CD4-positive, alpha-beta T cell treated with Interleukin-17A for 1 hour (primary cell): ENCODE measurements at places on chromosomes 11 and 22.

GRCh38 chr11:124728134-124728533 is 11.6 kb upstream of the NRGN start:
- DNase-seq, result no peak

DNA sequence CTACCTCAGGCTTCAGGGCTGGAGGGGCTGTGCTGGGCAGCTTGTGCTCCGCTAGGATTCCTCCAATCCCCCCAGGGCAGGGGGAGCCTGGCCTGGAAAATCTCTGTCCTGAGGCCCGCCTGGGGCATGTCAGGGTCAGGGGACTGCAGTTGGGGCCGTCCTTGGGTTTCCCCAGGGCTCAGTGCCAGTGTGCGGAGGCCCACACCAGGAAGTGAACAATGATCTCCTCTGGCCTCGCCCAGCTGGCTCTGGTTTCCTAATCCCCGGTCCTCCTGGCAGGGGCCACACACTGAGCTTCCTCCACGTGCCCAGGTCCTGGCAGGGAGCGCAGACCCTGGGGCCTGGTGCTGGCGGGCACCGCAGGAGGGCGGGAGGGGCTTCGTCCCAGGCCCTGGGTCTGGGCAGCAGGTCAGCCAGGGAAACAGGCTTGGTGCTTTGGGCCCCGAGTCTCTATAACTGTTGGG is 1.4 kb upstream of the MUC2 start:
- DNase-seq, result no peak

DNA sequence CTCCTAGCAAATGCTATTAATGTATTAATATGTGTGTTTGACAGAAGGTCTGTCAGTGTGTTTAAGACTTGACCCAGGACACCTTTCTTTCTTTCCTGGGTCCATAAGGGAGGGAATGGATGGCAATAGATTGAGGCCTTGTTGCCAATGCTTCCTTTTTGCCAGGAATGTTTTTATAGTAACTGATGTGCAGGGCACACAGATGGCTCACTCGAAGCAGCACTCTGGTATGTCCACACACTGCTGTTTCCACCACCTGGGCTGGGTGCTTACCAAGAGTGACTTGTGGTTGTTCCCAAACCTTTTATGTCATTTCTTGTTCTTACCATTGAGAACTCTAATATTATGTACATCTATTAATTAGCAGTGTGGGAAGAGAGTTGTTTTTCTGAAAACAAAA is 396.9 kb upstream of the SYN3 start:
- DNase-seq, result no peak

DNA sequence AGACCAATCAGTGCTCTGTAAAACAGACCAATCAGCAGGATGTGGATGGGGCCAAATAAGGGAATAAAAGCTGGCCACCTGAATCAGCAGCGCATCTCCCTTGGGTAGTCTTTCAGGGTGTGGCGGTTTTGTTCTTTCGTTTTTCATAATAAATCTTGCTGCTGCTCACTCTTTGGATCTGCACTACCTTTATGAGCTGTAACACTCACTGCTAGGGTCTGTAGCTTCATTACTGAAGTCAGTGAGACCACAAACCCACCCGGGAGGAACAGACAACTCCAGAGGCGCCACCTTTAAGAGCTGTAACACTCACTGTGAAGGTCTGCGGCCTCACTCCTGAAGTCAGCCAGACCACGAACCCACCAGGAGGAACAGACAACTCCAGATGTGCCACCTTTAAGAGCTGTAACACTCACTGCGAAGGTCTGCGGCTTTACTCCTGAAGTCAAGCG is 175.5 kb upstream of the PDGFD start:
- no peak for DNase-seq

- peak; percentile 41 for DNase-seq
These were observed 39.7 kb downstream of the USP35 start for GRCh38 chr11:78228467-78228866.

GRCh38 chr11:112834277-112834755 is 126.9 kb upstream of the NCAM1 start:
- DNase-seq, result no peak

DNA sequence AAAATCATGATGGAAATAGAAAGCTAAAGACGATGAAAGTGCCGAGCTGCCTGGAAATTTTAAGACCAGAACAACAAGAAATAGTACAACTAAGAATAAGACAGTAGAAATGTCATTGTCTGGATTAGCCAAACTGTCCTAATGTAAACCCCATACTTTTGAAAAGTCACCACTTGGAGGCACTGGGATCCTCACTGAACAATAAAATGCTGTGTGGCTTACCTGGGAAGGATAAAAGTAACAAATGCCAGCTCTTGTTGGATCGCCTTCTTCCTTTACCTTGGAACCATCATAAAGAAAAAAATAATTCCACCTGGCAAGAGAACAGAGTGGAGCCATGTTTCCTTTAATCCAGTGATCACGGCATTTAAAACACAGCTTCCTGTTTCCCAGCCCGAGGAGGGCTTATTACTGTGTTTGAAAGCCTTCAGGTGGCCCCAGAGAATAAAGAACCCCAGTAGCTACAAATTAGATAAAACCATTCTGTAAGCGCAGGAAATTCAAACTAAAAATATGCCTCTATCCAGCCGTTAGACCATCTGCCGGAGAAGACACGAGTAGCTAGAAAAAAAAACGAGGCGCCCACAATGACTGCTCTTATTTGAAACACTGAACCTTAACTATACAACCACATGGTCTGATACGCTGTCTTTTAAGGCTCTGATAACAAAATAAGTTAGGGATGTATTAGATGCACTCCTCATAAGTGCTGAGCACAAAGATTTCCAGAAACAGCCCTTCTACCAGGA is 4.4 kb downstream of the HPS4 start:
- no peak for DNase-seq

GRCh38 chr22:37484480-37485394 is 1.4 kb downstream of the MFNG start:
- DNase-seq, result peak; percentile 84

GRCh38 chr11:116891746-116892145 is 54.3 kb upstream of the APOA1 start:
- no peak for DNase-seq

DNA sequence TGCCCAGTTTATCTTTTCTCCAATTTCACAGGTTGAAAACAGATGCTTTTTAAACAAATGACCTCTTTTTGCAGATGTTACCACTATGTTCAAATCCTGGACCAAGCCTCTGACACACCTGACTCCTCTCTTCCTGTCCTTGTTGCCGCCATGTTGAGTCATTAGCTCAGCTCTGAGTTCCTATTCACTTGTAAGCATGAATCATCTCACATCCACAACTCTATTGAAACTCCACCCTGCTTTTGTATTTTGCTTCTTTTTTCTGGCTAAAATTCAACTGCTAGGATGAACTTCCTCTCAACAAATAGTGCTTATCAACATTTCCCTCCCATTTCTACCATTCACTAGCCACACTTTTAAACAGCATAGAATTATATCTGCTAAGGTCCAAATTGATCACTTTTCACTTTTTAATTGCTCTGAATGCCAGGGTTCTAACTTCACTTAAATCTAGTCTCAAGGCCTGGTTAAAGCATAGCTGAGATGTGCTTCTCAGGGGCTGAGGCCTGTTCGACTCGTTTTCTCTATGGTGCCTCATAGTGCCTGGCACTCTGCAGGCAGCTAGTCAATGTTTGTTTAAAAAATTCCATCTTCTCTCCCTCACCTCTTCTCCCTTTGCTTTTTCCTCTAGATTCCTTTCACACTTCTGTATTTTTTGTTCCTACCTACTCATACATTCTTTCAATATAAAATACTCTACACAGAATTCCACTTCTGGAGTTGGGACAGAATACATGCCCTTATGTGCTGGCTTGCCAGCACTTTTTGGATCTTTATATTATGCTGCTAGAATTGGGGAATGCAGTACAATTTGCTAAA is 3.9 kb downstream of the JOSD1 start:
- peak; percentile 33 for DNase-seq

DNA sequence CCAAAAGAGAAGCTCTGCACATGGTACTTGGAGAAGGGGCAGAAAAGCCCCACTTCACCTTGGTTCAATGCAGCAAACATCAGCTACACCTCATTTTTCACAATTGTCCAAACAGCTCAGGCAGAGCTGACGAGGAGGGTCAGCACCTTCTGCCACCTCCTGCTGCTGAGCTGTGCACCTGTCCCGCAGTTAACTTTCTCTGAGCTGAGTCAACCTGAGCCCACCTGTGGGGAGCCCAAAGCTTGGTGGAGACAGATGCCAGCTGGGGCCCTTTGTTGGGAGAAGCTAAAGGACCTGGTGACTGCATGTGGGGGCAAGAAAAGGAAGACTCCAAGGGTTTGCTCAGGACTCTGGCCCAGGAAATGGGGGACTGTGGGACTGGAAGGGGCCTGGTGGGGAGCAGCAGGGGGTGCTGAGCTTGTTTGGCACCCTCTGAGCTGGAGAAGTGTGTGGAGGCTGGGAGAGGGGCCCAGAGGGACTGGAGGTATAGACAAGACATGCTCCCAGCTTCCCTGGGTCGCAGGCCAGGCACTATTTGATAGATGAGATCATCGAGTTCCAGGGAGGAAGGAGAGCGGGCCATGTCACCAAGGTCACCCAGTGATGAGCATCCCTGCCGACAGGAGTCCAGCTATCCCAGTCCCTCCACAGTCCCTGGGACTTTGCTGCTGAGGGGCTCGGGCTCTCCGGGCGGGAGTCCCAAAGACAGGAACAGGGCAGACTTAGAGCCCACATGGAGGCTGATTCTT is 53.5 kb downstream of the KCNJ4 start:
- DNase-seq, result no peak

- no peak for DNase-seq
These were observed 37.2 kb downstream of the RTL6 start for GRCh38 chr22:44460691-44461375.

GRCh38 chr11:10770626-10771254 is 19.7 kb downstream of the CTR9 start:
- peak; percentile 26 for DNase-seq

- no peak for DNase-seq
These were observed 59.2 kb downstream of the SPON1 start for GRCh38 chr11:14021738-14022137.

DNA sequence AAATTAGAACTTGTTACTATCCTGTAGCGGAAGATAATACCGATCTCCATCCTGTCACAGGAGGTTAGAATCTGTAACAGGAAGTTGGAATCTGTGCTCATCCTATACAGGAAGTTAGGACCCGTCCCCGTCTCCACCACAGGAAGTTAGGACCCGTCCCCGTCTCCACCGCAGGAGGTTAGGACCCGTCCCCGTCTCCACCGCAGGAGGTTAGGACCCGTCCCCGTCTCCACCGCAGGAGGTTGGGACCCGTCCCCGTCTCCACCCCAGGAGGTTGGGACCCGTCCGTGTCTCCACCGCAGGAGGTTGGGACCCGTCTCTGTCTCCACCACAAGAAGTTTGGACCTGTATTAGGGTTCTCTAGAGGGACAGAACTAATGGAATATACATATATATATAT is 52.2 kb downstream of the FBLN1 start:
- DNase-seq, result no peak

DNA sequence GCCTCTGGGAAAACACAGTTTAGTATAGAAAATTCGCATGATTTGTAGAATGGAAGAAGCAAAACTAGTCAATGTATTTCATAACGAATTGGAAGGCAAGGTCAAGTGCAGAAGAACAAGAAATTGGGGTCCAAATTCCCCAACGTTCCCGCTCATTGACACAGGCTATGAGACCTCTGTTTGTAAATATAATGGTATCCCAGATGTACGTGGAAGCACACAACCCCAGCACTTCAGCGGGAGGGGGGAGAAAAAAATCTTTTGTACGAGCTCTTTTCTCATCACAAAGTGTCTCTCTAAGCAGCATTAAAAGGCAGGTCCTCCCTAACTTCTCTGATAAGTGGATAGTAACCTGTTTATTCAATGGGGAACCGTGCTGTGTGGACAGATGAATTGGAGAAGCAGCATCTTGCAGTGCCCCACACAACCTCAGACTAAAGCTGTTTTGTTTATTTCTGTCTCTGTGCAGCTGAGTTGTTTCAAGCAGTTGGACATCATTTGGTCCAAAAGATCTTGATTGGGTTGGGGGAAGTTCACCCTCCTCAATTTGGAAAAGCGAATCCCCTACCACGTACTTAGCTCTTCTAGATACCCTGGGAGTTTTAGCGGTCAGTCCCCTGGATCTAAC is 1.1 kb upstream of the GAB2 start:
- no peak for DNase-seq

GRCh38 chr11:76623171-76623883 is 47.2 kb downstream of the LRRC32 start:
- DNase-seq, result no peak

- peak; percentile 38 for DNase-seq
These were observed 11.6 kb downstream of the NEAT1 start for GRCh38 chr11:65434057-65434666.

DNA sequence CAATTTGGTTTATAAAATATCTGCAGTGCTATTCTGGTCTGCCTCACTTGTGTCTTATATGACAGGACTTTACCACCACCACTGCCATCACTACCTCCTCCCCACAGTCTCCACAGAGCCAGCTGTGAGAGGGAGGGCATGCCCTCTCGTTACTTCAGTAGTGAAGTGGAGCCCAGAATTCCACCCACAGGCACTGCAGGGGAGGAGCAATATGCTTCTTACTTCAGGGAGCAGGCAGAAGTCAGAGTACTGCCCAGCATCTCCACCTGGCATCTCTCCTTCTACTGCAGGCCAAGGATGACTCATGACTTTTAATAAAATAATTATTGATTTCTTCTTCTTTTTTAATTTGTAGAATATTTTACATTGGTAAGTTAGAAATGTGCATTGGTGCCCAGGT is 255.5 kb downstream of the DYNC2H1 start:
- no peak for DNase-seq

GRCh38 chr22:20577549-20577975 is 70.2 kb downstream of the MED15 start:
- DNase-seq, result no peak

GRCh38 chr11:123000721-123001120 is 19.1 kb upstream of the BSX start:
- no peak for DNase-seq

- no peak for DNase-seq
These were observed 4.3 kb downstream of the KRTAP5-5 start for GRCh38 chr11:1633864-1634263.

GRCh38 chr11:96001037-96001436 is 77.1 kb upstream of the MTMR2 start:
- DNase-seq, result no peak

- no peak for DNase-seq
These were observed 25.5 kb downstream of the TMPRSS13 start for GRCh38 chr11:117903505-117904382.

GRCh38 chr11:36588099-36588498 is 6.2 kb upstream of the IFTAP start:
- no peak for DNase-seq

GRCh38 chr11:986952-987305 is 49.6 kb downstream of the MUC6 start:
- no peak for DNase-seq

- DNase-seq, result no peak
These were observed 92.1 kb upstream of the APOA1 start for GRCh38 chr11:116929414-116930090.

GRCh38 chr11:25794804-25795203 is 537.1 kb upstream of the ANO3 start:
- DNase-seq, result no peak
